ENCODE measurements at places on chromosomes 5 and 9.

GRCh38 chr5:134997015-134997414 lies 29.3 kb downstream of the CATSPER3 start:
- no peaks in the 10 kb centered on the region for H3K36me3 ChIP-seq
- no peaks in the 10 kb centered on the region for H3K4me1 ChIP-seq
- DNase-seq: no peak
- no peak overlapping the region for H3K4me3 ChIP-seq
- no peak overlapping the region for H3K27ac ChIP-seq

- H3K27me3 ChIP-seq: peaks cover 5% of the 10 kb centered on the region
- no peak overlapping the region for H3K27ac ChIP-seq
- H3K4me1 ChIP-seq: no peaks in the 10 kb centered on the region
- no peaks in the 10 kb centered on the region for H3K36me3 ChIP-seq
- no peak for DNase-seq
- H3K4me3 ChIP-seq: no peak overlapping the region
Observed at GRCh38 chr5:149152317-149152746, 11.0 kb downstream of the ABLIM3 start.

DNA sequence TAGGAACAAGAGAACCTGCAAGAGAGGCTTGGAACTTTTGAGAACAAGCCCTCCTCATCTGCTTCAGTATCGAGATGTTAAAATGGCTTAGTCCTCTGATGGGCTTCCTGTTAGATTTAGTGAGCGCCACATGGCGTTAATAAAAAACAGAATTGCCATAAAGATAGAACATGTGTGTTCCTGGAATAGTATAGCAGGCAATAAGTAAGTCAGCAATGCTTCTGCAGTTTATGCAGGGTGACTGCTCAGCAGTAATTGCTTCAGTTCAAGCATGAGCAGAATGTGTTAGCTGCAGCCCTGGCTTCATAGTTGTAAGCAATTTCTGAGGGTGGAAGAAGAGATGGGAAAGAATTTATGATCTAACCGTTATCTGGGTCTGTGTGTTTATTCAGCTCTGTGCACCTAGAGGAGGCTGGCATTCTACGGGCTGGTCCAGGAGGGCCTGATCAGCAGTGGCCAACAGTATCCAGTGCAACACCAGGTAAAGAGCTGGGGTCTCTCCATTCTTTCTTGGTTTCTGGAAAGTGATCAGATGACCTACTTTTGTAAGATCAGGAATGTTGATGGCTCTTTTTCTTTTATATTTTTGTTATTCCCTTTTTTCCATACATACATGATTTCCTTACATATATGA lies 15.9 kb downstream of the PCDHAC2 start:
- no peak overlapping the region for H3K27ac ChIP-seq
- H3K27me3 ChIP-seq: no peaks in the 10 kb centered on the region
- no peaks in the 10 kb centered on the region for H3K36me3 ChIP-seq
- H3K4me3 ChIP-seq: no peak overlapping the region
- DNase-seq: no peak

DNA sequence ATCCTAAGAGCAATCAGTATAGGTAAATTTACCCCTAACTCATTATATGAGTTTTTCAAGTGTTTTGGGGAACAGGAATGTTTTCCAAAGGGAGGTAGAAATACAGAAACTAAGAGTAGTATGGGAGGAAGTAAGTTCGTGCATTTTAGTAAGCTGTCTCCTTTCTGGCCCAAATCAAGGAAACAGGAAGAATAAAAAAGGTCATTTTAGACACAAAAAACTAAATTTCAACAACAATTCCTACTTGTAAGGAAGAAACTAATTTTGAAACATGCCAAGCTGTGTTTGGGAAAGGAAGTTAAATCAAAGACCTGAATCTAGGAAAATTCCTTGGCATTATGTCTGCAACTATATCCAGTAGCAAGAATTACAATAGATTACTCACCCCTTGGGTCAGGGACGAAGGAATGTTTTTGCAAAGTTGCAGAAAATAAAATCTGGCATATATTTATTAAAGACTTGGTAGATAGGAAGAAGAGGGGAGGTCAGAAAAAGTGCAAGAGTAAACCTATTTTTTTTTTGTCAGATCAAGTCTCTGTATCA lies 6.5 kb upstream of the RPS6 start:
- H3K4me1 ChIP-seq: no peaks in the 10 kb centered on the region
- no peak for DNase-seq
- H3K27ac ChIP-seq: no peak overlapping the region
- H3K4me3 ChIP-seq: no peak overlapping the region

GRCh38 chr9:136017289-136018190 lies 56.4 kb upstream of the UBAC1 start:
- H3K4me1 ChIP-seq: no peaks in the 10 kb centered on the region
- no peaks in the 10 kb centered on the region for H3K36me3 ChIP-seq
- no peak overlapping the region for H3K27ac ChIP-seq
- DNase-seq: no peak
- no peaks in the 10 kb centered on the region for H3K27me3 ChIP-seq

DNA sequence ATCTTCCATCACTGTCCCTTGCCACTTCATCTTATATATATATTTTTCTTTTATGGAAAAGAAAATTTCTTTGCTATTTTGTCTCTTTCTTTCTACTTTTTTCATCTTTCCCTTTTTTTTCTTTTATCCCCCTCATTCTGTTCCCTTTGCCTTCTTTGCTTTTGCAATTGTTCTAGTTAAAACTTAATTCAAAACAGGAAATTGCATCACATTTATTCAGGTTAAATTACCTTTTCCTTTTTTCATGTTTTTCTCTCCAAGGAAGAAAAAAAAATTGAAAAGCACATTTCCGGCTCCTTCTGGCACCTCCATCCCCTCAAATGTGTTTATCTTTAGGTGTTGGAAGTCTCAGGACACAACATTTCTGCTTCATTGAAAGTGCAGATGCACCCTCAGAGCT lies 176.9 kb downstream of the FGF1 start:
- H3K4me3 ChIP-seq: no peak overlapping the region
- H3K27me3 ChIP-seq: peaks cover 4% of the 10 kb centered on the region
- no peak for DNase-seq
- H3K4me1 ChIP-seq: peaks cover 7% of the 10 kb centered on the region

GRCh38 chr5:93336330-93337110 lies 244.5 kb downstream of the NR2F1-AS1 start:
- no peak overlapping the region for H3K27ac ChIP-seq
- H3K4me1 ChIP-seq: no peaks in the 10 kb centered on the region
- no peaks in the 10 kb centered on the region for H3K27me3 ChIP-seq
- DNase-seq: no peak
- H3K4me3 ChIP-seq: no peak overlapping the region

DNA sequence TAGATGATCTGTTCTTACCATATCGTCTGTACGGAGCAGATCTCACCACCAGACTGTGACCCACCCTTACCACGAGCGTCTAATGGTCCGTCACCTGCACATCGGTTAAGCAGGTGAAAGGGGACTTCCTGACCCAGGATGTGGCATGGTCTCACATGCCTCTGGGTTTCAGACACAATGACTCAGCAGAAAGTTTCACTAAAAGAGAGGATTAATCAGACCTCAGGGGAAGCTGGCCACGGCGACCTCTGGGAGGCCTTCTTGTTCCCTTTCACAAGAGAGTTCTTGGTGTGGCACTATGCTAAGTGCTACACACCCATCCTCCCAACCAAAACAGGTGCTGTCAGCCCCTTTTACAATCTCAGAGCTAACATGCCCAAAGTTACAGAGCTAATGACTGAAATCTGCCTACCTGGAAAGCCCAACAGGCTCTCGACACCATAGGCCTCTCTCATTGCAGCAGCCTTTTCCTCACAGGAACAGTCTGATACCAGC lies 41.6 kb downstream of the ADAMTS12 start:
- peaks cover 10% of the 10 kb centered on the region for H3K4me1 ChIP-seq
- DNase-seq: peak; percentile 36
- no peaks in the 10 kb centered on the region for H3K27me3 ChIP-seq
- H3K4me3 ChIP-seq: no peak overlapping the region

DNA sequence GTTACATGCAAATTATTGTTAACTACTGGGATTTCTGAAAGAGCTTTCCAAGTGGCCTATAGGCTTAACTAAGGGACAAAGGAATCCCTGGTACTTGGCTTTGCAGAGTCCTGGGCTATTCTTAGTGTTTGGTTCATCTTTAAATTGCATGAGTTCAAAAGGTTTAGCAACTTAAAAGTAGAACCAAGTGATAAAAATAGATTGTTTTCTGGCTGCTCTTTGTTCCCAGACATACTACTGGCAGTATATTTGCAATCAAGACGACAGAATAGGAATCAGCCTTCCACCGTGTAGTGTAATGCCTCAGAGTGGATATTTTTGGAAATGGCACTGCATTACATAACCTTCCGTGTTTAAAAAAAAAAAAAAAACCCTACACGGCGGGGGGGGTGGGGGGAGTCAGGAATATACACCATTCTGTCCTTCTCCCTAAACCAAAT lies 1.0 kb downstream of the NREP start:
- H3K4me1 ChIP-seq: no peaks in the 10 kb centered on the region
- DNase-seq: no peak
- no peaks in the 10 kb centered on the region for H3K36me3 ChIP-seq
- H3K27me3 ChIP-seq: no peaks in the 10 kb centered on the region
- no peak overlapping the region for H3K4me3 ChIP-seq

- no peaks in the 10 kb centered on the region for H3K36me3 ChIP-seq
- H3K27me3 ChIP-seq: no peaks in the 10 kb centered on the region
- no peak overlapping the region for H3K4me3 ChIP-seq
Observed at GRCh38 chr5:93247105-93247504, 333.9 kb downstream of the NR2F1-AS1 start.

- no peaks in the 10 kb centered on the region for H3K4me1 ChIP-seq
- no peaks in the 10 kb centered on the region for H3K36me3 ChIP-seq
- no peak overlapping the region for H3K4me3 ChIP-seq
- no peaks in the 10 kb centered on the region for H3K27me3 ChIP-seq
Observed at GRCh38 chr5:33203931-33204330, 236.8 kb upstream of the TARS1 start.

DNA sequence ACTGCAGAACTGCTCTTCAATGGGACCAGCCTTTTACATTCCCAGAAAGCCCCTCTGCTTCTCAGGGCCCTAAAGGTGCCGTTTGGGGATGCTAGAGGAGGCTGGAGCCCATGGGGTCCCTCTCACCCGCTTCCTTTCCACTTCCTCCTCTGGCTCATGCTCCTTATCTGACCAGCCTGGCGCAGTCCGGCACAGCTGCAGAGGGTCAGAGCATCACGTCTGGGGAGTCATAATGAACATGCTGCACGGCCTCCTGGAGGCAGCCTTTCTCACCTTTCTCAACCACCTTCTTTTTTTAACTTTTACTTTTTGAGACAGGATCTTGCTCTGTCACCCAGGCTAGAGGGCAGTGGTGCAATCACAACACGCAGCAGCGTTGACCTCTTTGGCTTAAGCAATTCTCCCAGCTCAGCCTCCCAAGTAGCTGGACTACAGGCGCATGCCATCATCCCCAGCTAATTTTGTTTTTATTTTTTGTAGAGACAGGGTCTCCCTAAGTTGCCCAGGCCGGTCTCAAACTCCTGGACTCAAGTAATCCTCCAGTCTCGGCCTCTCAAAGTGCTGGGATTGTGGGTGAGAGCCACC lies 15.1 kb upstream of the TCF7 start:
- peak overlapping the region; percentile 11 for H3K4me3 ChIP-seq
- H3K27ac ChIP-seq: peak overlapping the region; percentile 85
- peaks cover 78% of the 10 kb centered on the region for H3K4me1 ChIP-seq
- no peak for DNase-seq

DNA sequence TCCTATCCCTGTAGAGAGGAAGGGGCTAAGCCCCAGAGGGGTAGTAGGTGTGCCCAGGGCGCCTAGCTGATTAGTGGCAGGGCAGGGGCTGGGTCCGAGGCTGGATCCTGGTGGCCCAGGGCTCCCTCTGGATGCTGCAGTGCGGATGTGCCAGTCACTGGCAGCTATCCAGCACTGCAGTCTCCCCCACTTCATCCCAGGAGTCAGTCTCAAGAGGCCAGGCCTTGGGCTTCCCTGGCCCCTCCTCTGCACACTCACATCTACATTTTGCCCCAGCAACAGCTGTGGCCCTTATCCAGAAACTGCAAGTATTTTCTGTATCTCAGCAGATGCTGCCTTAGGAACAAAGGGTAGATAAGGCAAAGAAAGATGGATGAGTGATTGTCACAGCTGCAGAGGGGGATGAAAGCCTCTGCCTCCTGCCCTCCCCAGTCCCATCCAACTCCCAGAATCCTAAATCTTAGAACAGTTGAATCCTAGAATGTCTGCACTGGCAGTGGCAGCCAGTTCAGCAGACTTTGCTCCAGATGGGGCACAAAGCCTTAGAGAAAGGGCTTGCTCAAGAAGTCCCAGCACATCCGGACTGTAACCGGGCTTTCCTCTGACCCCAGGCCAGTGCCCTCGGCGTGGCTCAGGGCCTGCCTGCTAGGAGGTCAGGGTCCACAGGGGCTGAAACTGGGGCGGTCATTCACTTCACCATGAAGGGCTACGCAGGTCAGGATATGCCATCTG lies 1.6 kb downstream of the ANXA6 start:
- peak overlapping the region; percentile 80 for H3K4me3 ChIP-seq
- no peak for DNase-seq
- H3K36me3 ChIP-seq: no peaks in the 10 kb centered on the region
- no peaks in the 10 kb centered on the region for H3K27me3 ChIP-seq

DNA sequence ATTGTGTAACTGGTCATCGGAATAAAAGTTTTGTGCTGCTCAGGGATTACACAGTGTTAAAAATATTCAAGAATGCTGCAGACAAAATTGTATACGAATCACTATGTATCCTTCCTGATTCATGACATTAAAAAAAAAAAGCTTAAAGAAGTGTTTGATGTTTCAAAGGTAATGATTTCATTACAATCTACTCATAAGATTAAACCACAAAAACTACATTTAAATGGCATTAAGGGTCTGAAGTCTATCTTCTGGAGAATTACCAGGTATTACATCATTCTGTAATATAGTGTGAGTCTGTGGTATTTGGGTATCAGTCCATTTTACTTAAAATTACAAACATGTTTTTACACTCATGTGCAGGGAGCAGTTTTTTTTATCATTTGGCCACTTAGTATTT lies 324.4 kb downstream of the NDUFS4 start:
- DNase-seq: no peak
- no peaks in the 10 kb centered on the region for H3K36me3 ChIP-seq
- no peak overlapping the region for H3K27ac ChIP-seq
- no peak overlapping the region for H3K4me3 ChIP-seq
- no peaks in the 10 kb centered on the region for H3K4me1 ChIP-seq
- H3K27me3 ChIP-seq: no peaks in the 10 kb centered on the region

DNA sequence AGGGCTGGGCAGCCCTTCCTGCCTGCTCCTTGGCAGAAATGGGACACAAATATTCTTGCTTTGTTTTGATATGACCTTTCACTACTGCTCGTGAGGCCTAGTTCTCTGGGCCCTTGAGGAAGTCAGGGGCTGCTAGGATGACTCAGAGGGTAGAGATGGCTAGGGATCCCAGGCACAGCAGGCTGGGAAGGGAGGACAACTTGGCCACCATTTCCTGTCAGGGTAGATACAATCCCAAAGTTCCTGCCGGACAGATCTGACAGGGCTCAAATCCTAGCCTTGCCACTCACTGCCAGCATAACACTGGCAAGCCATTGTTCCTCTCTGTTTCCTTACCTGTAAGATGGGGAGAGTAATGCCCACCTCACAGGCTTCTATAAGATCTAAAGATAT lies 31.7 kb upstream of the MEIKIN start:
- H3K27ac ChIP-seq: no peak overlapping the region
- H3K4me3 ChIP-seq: no peak overlapping the region
- no peak for DNase-seq

- H3K36me3 ChIP-seq: no peaks in the 10 kb centered on the region
- H3K27ac ChIP-seq: no peak overlapping the region
- no peak overlapping the region for H3K4me3 ChIP-seq
- H3K27me3 ChIP-seq: no peaks in the 10 kb centered on the region
- no peak for DNase-seq
- H3K4me1 ChIP-seq: no peaks in the 10 kb centered on the region
Observed at GRCh38 chr5:127331890-127332649, 41.5 kb downstream of the MEGF10 start.
